Progenitor cell of endocrine pancreas (in vitro differentiated cells): ENCODE measurements at places on chromosomes 2 and 18. TPM values are rescaled to one million over a fixed set of nuclear protein-coding genes. Genes with fewer than 3 reads are reported as not detected.

Gene NEU2
- not detected in 2 replicates for total RNA-seq

Gene PAX8
- total RNA-seq: 3.9 and 8.4 TPM in 2 replicates

Gene NT5C1B
- total RNA-seq: not detected in 2 replicates

Gene HAAO
- total RNA-seq: 14.5 and 16.7 TPM in 2 replicates

Gene COLEC11
- total RNA-seq: not detected in 2 replicates

Gene E2F6
- total RNA-seq: 21.4 and 22.9 TPM in 2 replicates

Gene SLC39A10
- 173 and 181 TPM in 2 replicates for total RNA-seq

Gene DPP4
- 3.2 and 3.3 TPM in 2 replicates for total RNA-seq

Gene UBXN2A
- total RNA-seq: 23.7 and 24.1 TPM in 2 replicates

Gene ACMSD
- not detected in 2 replicates for total RNA-seq

Gene HNRNPLL
- total RNA-seq: 119 and 122 TPM in 2 replicates

Gene C2orf66
- total RNA-seq: 0.38 and 0.40 TPM in 2 replicates

Gene TRIM54
- not detected in 2 replicates for total RNA-seq
